Activated naive CD8-positive, alpha-beta T cell treated with anti-CD3 and anti-CD28 coated beads, Interleukin-2, amount 50 U/mL, for 24 hours (primary cell): ENCODE measurements at places on chromosomes 12 and 14.

DNA sequence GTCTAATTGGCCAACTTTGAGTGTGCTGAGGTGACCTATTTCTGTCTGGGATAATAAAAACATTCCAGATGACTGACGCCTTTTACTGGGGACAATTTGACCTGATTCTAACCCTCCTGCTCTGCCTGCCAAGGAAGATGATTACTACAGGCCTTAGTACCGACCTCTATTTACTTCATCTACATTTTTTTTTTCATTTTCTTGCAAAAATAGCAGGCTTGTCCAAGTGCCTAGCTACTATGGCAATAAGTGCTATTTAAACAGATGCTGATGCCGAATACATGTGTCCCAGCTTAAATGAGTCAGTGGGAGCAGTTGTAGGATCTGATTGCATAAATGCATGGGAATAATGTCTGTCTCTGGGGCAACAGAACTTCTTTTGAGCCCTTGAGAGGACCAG is 254.3 kb downstream of the RGS6 start:
- no peak for DNase-seq

- peak; percentile 67 for DNase-seq
Observed at GRCh38 chr12:54411391-54412241, 7.5 kb downstream of the ITGA5 start.

DNA sequence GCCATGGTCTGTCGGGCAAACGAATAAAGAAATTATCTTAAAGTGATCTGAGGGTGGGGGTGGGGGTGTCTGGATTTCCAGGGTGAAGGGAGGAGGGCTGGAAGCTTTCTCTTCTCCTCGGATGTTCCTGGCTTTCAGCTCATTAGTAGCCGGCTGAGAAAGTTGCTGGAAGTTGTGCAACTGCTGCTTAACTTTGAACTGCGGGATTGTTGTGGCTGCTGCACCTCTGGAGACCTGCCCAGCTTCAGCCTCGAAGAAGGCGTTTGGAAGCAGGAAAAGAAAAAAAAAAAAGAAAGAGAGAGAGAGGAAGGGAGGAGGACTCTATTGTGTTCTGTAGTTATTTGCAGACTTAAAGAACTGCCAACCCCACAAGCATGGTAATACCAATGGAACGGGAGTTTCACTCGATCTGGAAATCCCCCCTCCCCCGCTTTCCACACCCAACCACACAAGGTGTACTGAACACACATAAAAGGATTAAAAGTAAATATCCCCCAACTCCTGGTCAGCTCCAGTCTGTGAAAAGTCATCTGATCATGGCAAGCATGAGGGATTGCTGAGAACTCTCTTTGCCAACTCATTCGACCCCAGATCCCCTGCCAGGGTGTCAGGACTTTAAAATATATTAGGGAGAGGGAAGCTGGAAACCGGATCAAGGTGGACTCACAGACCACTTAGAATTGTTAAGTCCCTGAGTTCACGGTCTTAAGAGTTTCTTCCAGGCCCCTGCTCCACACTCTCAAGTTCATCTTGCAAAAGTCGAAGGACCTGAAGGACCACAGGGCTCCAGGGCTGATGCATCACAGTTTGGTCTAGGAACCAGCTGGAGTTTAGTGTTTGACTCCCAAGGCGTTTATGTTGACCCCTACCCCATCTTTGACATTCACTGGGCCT is at the start of gene RASSF9:
Gene RASSF9, minus strand, starts transcription at position 213 of the 894 bp plus-strand sequence. Its CDS starts 208 bp downstream, at position 5.
- no peak for DNase-seq

- DNase-seq, result no peak
Observed at GRCh38 chr14:105709281-105710118, 183.1 kb downstream of the TMEM121 start.

DNA sequence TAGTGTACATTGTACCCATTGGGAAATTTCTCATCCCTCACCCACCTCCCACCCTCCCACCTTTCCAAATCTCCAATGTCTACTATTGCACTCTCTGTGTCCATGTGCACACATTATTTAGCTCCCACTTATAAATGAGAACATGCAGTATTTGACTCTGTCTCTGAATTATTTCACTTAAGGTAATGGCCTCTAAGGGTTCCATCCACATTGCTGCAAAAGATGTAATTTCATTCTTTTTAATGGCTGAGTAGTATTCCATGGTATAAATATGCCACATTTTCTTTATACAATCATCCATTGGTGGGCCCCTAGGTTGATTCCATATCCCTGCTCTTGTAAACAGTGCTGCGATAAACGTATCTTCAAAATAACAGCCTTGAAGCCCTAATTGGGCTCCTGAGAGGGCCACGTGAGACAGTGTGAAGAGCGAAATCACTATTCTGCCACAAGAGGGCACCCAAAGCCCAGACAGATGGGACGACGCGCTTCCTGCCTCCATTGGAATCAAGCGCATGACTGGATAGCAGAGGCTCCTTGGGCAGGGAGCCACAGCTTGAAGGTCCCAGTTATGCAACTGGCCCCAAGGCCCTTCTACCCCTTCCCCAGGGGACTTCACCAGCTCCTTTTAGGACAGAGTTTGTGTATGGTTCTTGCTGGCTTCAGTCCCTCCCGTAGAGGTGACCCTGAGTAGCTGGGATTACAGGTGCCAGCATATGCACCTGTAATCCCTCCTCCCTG is 21.3 kb upstream of the CD27 start:
- DNase-seq, result peak; percentile 73

DNA sequence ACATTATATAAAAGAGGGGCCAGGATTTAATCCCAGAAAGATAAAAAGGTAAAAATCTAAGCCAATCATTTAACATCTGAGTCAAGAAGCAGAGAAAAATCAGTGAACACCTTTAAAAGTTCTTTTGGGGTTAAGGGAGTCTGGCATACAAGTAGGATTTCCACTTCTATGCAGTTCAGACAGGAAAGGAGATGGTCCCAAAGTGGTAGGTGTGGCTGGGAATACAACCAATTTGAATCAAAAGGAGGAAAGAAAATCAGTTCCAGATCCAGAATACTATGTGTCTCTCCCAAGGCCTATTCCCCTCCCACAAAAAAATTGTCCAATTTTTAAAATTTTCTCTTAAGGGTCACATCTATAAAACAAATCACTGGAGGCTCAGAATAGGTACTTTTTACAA is 167.4 kb downstream of the PHLDA1 start:
- no peak for DNase-seq

DNA sequence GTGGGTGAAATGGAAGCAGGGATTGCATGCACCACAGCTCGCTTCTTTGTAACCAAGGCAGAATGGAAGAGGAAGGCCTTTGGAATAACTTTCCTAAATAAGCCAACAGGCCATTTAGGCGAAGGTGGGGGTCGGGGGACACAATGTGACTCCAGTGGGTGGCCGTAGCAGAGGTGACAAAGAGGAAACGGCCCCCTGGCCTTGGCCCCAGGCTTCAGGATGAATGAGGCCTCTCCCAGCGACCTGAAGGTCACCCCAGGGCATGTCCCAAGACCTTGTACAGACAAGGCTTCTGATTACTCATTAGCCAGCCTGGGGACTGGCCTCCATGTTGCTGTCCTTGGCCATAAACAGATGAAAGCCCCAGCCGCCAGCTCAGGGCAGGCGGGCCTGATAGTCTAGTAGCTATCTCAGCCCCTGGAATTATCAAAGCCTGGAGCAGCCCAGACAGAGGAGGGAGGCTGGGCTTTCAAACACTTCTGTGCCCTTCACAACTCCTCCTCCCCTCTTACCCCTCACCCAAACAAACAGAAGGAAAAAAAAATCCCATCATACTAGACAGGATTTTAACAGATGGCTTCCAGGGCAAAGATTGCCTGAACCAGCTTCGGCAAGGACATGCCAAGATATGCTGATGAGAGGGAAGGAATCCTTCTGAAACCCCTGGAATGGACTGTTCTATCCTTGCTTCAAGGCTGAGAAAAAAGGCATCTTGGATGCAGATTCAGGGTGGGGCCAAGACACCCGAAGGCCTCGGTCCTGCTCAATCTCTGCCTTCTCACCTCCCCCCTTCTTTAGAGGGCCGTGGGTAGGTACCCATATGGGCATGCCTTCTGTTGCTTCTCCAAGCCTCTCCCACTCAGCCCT is 142.3 kb upstream of the PARP11 start:
- no peak for DNase-seq

DNA sequence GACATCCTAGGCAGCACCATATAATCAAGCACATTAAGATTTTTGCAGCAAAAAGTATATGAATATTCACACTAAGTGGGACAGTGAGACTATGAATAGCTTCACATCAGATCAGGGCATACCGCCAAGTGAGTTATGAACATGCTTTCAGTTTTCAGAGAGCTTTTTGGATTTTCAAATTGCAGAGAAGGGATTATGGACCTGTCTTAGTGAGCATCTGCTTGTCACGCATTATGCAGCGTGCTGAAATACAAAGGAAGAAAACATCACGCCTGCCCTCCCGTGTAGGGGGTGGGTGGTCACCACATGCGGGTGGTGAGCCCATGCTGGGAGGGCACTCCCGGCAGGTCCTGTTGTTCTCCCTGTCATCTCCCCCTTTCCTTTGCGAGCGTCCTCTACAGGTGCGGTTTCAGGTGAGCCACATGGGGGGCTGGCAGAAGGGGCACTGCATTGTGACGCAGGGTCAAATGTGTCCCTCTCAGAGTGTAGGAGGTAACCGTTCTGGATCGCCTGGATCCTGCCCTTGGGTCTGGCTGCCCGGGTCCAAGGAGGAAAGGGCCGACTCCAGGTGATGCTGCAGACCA is 42.6 kb downstream of the TRAF3 start:
- DNase-seq, result no peak

- no peak for DNase-seq
Observed at GRCh38 chr14:32905013-32905412, 33.7 kb upstream of the NPAS3 start.

DNA sequence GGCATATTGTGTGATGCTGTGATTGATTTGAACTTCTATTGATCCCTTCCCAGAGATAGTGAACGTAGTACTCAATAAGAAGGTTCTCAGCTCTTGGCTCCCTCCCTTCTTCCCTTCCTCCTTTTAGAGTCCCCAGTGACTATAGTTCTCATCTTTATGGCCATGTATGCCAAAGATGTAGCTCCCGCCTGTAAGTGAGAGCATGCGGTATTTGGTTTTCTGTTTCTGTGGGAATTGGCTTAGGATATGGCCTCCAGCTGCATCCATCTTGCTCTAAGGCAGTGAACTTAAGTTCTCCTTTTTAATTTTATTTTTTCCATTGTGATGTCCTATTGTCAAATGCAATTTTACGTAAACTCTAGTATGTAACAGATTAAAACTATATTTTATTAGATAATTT is 109.5 kb downstream of the AEBP2 start:
- DNase-seq, result no peak

DNA sequence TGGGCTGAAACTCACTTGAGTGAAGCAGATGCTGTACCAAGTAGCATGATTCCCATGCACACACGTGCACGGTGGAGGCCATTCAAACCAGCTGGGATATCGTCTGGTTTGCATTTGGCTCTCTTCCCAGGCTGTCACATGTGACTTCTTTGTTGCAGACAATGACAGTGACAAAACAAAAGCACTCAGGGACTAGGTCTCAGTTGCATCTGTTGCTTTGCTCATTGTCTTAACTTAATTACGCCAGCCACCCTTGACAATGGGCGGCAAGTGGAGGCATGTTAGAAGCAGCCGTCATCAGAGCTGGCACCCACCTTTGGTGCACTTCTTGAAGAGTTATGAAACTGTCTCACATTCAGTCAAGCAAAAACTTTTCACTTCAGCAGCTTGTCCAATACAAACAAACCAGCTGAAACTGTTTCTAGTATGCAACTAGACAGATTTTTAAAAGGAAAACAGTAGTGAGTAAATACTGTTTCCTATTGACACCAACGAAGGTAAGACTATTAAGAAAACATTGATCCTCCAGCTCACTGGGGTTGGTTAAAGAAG is 74.3 kb downstream of the IGF1 start:
- DNase-seq, result no peak

- DNase-seq, result peak; percentile 24
Observed at GRCh38 chr14:80202888-80203562, 8.3 kb downstream of the DIO2 start.

DNA sequence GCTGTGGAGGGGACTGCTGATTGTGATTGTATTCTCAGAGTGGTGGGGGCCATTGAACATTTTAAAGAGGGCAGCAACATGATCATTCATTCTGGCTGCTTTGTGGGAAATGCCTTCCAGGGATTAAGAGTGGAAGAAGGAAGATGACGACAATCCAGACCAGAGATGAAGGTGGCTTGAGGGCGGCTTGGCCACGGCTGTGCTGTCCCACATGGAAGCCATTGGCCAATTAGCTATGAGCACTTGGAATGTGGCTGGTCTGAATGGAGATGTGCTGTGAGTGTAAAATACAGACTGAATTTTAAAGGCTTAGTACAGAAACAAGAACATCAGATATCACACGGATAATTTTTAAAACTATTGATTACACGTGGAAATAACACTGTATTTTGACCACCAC is 19.2 kb upstream of the SLC10A1 start:
- no peak for DNase-seq

- peak; percentile 13 for DNase-seq
Observed at GRCh38 chr12:46342562-46343033, 30.0 kb downstream of the SLC38A2 start.

- no peak for DNase-seq
Observed at GRCh38 chr12:124395284-124395752, 100.4 kb downstream of the RFLNA start.

DNA sequence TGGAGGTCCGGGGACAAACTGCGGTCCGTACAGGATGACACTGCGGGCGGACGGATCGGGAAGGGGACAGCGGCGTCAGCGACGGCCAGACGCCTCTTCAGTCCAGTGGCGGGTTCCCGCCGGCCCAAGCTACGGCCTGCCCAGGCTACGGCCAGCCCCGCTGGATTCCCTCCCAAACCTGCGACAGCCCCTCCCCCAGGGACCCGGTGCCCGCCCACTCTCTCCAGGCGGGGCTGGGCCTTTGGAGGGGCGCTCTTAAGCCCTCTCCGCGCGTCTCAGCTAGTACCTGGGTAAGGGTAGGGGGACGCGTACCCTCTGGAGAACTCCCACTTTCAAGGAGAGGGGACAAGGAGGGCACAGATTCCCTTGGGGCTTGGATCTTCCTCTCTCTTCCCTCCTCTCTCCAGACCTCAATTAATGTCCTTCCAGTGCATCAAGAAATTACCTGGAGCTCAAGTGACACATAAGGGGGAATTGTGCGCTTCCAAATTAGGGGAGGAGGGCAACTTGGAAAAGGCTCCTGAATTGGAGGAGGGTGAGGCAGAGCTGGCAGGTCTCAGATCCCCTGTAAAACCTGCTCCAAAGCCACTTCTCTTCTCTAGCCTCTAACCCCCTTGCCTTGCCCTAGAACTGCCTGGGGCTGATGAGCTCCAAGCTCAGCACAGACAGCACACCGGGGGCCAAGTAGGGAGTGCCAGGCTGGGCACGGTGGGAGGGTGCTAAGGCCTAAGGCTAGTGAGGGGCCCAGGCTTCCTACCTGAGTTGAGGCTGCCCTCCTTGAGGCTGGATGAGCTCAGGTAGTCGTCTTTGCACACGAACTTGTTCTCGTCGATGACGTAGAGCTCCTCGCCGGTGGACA is 3.1 kb downstream of the LHX5 start:
- no peak for DNase-seq

- no peak for DNase-seq
Observed at GRCh38 chr12:79012636-79013035, 148.1 kb downstream of the SYT1 start.

- DNase-seq, result peak; percentile 90
Observed at GRCh38 chr12:124917135-124917840, 2.8 kb upstream of the UBC start.

GRCh38 chr12:41467591-41468325 is 279.6 kb downstream of the PDZRN4 start:
- no peak for DNase-seq

GRCh38 chr14:99192028-99192621 is 79.9 kb downstream of the BCL11B start:
- DNase-seq, result no peak

- no peak for DNase-seq
Observed at GRCh38 chr12:12930633-12931219, 21.2 kb downstream of the GPRC5D start.

- DNase-seq, result no peak
Observed at GRCh38 chr12:50614167-50614759, 109.5 kb downstream of the DIP2B start.
